ENCODE measurements at places on chromosomes 6 and 20. TPM values are rescaled to one million over a fixed set of nuclear protein-coding genes. Genes with fewer than 3 reads are reported as not detected.

The RAET1L gene
- total RNA-seq, result not detected

The ZNF451 gene
- total RNA-seq, result 135 TPM

The UST gene
- 23.9 TPM for total RNA-seq

The PRKN gene
- 7.9 TPM for total RNA-seq

The TCP11 gene
- total RNA-seq, result 0.30 TPM

The CLPSL2 gene
- not detected for total RNA-seq

The DZANK1 gene
- 3.2 TPM for total RNA-seq

The GNMT gene
- 0.99 TPM for total RNA-seq

The MACROD2 gene
- 34.0 TPM for total RNA-seq

The PKIG gene
- 107 TPM for total RNA-seq

The PACSIN1 gene
- total RNA-seq, result 5.8 TPM

The AKAP12 gene
- total RNA-seq, result 213 TPM

The SLC17A3 gene
- total RNA-seq, result not detected

The KIAA0408 gene
- total RNA-seq, result 17.6 TPM

The ADGB gene
- 6.6 TPM for total RNA-seq

The LRRC73 gene
- total RNA-seq, result 3.2 TPM

The OR12D3 gene
- total RNA-seq, result not detected

The FRK gene
- total RNA-seq, result 2.1 TPM

The TUBB2B gene
- 702 TPM for total RNA-seq

The METTL24 gene
- total RNA-seq, result 11.5 TPM

The PAK5 gene
- total RNA-seq, result 7.5 TPM

The EPHA7 gene
- total RNA-seq, result 90.2 TPM

The BMP7 gene
- 47.3 TPM for total RNA-seq

The CASS4 gene
- total RNA-seq, result 1.3 TPM

The FAM217A gene
- total RNA-seq, result not detected

The EYA4 gene
- 2.3 TPM for total RNA-seq

The C6orf141 gene
- 1.4 TPM for total RNA-seq

The PSORS1C1 gene
- total RNA-seq, result 0.99 TPM

The SRSF12 gene
- total RNA-seq, result 28.2 TPM

The GGTLC1 gene
- not detected for total RNA-seq

The EPPIN gene
- total RNA-seq, result 0.10 TPM

The CTCFL gene
- 0.20 TPM for total RNA-seq

The RAET1E gene
- not detected for total RNA-seq

The ANKEF1 gene
- total RNA-seq, result 3.9 TPM

The SPINT4 gene
- total RNA-seq, result not detected

The MTFR2 gene
- 0.66 TPM for total RNA-seq

The COX4I2 gene
- total RNA-seq, result 0.30 TPM

The OR2B6 gene
- not detected for total RNA-seq

The SMPDL3A gene
- total RNA-seq, result 12.2 TPM

The DLK2 gene
- 4.1 TPM for total RNA-seq

The KHDRBS2 gene
- total RNA-seq, result 13.0 TPM

The ATP6V1G2 gene
- total RNA-seq, result 32.2 TPM

The COL10A1 gene
- total RNA-seq, result 0.66 TPM

The REPS1 gene
- total RNA-seq, result 102 TPM

The LST1 gene
- 15.2 TPM for total RNA-seq

The IP6K3 gene
- 1.0 TPM for total RNA-seq

The CFAP61 gene
- 9.8 TPM for total RNA-seq

The SPATS1 gene
- total RNA-seq, result 0.88 TPM

The MATN4 gene
- total RNA-seq, result 13.0 TPM

The DYNLT2 gene
- total RNA-seq, result 4.7 TPM

The TCF15 gene
- 0.40 TPM for total RNA-seq

The PPIL6 gene
- 15.3 TPM for total RNA-seq

The LRFN2 gene
- 2.7 TPM for total RNA-seq

The TSBP1 gene
- not detected for total RNA-seq

The SIGLEC1 gene
- 1.9 TPM for total RNA-seq

The COL12A1 gene
- 254 TPM for total RNA-seq

The BCL2L1 gene
- 82.7 TPM for total RNA-seq

Measured in spinal cord (tissue), 10 donors.